ENCODE measurements at places on chromosomes 13 and 19. TPM values are rescaled to one million over a fixed set of nuclear protein-coding genes. Genes with fewer than 3 reads are reported as not detected.

MEIOSIN gene
- total RNA-seq = not detected

- DNase-seq = no peak
These were observed 34.7 kb downstream of the COL4A1 start for GRCh38 chr13:110272227-110272626.

- no peak for DNase-seq
These were observed 58.8 kb upstream of the ZNF681 start for GRCh38 chr19:23817519-23817918.

CCNE1 gene
- 33.2 TPM for total RNA-seq

- no peak for DNase-seq
These were observed 34.2 kb upstream of the PNMA8B start for GRCh38 chr19:46529622-46530451.

UBE2L5 gene
- not detected for total RNA-seq

Measured in natural killer cell treated with Interleukin-12 subunit alpha and Interleukin-12 subunit beta and Interleukin-15 and Interleukin-18, amount 100 ng/mL, for 72 hours (primary cell).